ENCODE measurements at places on chromosomes 2 and 18. TPM values are rescaled to one million over a fixed set of nuclear protein-coding genes. Genes with fewer than 3 reads are reported as not detected.

The VIT gene
- not detected for total RNA-seq

DNA sequence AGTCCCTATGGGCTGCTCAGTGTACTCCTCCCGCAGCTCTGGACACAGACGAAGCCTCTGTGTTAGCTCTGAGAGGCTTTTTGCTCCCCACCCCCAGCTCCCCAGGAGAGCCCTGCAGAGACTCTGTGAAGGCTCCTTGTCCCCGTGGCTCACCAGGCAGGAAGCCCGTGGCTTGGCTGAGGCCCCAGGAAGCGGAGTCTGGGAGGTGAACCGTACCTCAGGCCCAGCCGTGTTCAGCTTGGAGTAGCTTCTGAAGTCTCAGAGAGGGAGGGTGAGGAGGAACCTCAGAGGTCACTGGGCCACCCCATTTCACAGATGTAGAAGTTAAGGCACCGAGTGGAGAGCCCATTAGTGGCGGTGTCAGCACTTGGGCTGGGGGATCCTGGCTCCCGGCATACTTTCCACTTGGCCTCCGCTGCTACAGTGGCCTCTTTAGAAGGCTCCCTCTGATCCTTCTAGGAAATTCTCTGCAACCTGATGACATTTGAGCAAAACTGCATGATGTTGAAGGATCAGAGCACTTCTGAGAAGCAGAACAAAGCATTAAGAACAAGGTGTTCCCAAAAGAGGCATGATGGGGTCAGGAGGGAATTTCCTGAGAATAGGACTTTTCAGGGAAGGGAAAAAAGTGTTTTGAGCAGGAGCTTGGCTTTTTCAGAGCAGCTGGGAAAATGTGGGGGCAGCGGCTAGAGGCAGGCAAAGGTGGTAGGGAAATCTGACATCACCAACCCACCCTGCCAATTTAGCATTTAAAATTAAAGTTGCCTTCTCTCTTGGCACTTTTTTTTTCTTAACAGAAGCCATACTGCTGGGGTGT, 79.1 kb downstream of the MCFD2 start:
- DNase-seq = no peak
- no peaks in the 10 kb centered on the region for H3K36me3 ChIP-seq
- H3K27me3 ChIP-seq = peaks cover 2% of the 10 kb centered on the region
- H3K4me1 ChIP-seq = no peaks in the 10 kb centered on the region

DNA sequence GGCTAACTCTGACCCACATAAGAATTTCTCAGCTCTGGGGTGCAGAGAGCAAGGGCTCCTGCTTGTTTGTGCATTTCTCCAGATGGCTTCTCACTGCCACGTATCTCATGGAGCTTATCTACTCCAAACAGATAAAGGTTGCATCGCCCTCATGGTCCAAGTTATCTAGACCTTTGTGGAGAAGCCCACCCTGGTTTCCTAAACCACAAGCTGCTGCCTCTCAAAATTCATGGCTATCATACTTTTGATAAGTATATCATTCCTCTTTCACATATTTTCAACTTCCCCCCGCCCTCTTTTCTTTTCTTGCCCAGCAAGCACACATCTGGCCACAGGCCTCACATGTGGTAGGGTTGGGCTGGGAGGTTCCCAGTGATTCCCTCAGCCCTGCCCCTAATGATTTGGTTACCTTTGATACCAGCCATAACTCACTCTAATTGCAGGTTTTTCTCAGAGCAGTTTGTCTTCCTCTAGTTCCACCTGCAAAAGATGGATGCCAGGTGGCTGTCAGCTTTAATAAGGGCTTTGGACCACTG, 146.0 kb downstream of the RHBDD1 start:
- DNase-seq = no peak
- H3K27me3 ChIP-seq = no peaks in the 10 kb centered on the region
- peaks cover 4% of the 10 kb centered on the region for H3K36me3 ChIP-seq
- no peak overlapping the region for H3K4me3 ChIP-seq

The KIF5C gene
- 14.1 TPM for total RNA-seq

DNA sequence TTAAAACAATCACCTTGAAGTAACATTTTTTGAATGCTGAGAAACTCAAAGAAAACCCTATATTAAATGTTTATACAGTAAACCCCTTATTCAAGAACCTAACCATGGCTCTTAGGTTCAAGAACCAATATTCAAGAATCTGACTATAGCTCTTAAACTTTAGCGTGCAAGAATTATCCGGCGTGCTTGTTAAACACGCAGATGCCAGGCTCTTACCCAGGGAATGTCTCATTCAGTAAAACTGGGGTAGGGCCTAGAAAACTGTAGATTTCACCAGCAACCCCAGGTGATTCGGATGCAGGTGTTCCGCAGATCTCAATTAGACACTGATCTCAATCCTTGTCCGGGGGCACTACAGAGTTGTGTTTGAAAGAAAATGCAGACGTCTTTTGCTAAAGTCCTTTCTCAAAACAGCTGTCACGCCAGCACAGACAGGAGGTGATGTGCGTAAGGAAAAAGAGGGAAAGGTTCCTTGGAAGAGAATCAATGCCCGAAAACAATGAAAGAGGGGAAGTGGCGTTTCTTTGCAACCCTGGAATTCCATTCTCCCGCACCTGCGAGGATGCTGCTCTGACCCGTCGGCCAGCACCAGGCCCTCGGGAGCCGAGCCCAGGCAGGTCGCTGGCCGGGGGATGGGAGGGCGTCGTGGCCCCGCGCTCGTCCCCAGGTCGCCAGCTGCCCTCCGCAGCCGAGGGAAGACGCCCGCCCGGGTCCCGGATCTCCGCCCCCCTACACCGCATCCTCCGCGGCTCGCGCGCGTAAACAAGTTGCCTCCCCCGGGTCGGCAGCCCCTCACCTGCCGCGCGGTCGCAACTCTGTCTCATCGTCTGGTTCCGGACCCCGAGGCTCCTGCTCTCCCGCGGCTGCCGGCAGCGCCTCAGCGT, 851 bp downstream of the EIF2AK3 start:
- no peak overlapping the region for H3K4me3 ChIP-seq
- H3K4me1 ChIP-seq = peaks cover 23% of the 10 kb centered on the region
- H3K27ac ChIP-seq = peak overlapping the region; percentile 91
- no peaks in the 10 kb centered on the region for H3K36me3 ChIP-seq

- no peak overlapping the region for H3K27ac ChIP-seq
- H3K4me3 ChIP-seq = no peak overlapping the region
- no peaks in the 10 kb centered on the region for H3K4me1 ChIP-seq
- no peak for DNase-seq
- no peaks in the 10 kb centered on the region for H3K27me3 ChIP-seq
- no peaks in the 10 kb centered on the region for H3K36me3 ChIP-seq
Observed at GRCh38 chr2:197633109-197633657, 42.2 kb downstream of the RFTN2 start.

DNA sequence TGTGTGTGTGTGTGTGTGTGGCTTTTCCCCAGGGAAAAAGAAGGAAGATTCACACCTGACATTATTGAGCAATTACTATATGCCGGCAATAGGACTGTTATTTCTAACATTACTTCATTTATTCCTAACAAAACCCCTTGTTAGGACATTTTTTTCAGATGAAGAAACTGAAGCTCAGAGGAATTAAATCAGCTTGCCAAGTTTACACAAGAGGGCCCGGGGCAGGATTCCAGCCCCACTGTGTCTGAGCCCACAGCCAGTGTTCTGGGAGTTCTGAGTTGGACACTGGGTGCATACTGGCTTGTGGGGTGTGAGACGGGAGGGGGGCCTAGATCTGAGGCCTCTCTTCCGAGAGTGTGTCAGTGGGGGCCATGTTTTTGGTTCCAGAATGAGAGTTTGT, 9.9 kb downstream of the TOGARAM2 start:
- no peak overlapping the region for H3K27ac ChIP-seq
- H3K4me1 ChIP-seq = no peaks in the 10 kb centered on the region
- no peaks in the 10 kb centered on the region for H3K27me3 ChIP-seq
- H3K4me3 ChIP-seq = no peak overlapping the region

DNA sequence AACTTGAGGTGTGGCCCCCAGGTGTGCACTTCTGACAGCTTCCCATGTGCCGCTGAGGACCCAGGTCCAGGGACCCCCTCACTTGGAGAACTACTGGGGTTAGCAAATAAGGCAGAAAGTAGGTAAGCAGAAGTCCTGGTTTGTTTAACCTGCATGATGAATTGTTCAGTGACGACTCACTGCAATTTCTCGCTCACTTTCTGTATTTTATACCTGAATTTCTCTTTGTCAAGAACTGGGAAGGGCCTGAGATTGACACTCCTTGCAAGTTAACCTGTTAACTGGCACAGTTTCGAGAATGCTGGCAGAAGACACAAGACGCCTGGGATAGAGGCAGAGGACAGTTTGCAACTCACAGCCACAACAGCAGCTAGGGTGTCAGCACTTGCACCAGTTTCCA, 164.5 kb upstream of the NCK2 start:
- H3K36me3 ChIP-seq = no peaks in the 10 kb centered on the region
- H3K27ac ChIP-seq = no peak overlapping the region
- peaks cover 48% of the 10 kb centered on the region for H3K4me1 ChIP-seq
- no peak overlapping the region for H3K4me3 ChIP-seq
- no peak for DNase-seq

DNA sequence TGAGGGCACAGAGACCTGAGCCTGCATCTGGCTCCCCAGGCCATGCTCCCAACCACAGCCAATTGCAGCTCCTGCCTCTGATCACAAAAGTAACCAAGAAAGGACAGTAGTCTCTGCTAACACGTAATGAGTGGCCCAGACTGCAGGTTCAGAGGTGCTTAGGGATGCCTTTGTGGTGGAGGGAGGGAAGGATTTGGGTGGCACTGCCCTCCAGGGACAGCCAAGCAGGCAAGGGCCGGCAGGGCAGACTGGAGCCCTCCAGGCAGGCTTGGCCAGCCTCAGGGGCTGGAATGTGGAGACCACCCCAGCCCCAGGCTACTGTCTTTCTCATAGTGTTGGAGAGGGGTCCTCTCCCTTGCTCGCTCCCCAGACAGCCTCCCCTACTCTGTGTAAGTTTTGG, 114.5 kb upstream of the SMAD2 start:
- no peak for DNase-seq
- H3K36me3 ChIP-seq = no peaks in the 10 kb centered on the region
- H3K4me1 ChIP-seq = no peaks in the 10 kb centered on the region
- peaks cover 3% of the 10 kb centered on the region for H3K27me3 ChIP-seq

The CABYR gene
- 0.46 TPM for total RNA-seq

- H3K36me3 ChIP-seq = no peaks in the 10 kb centered on the region
- H3K27ac ChIP-seq = no peak overlapping the region
- no peak overlapping the region for H3K4me3 ChIP-seq
- no peaks in the 10 kb centered on the region for H3K27me3 ChIP-seq
Observed at GRCh38 chr2:8138923-8139667, 542.8 kb upstream of the ID2 start.

GRCh38 chr2:18423636-18424035, 136.8 kb downstream of the RDH14 start:
- no peak overlapping the region for H3K4me3 ChIP-seq
- H3K27ac ChIP-seq = no peak overlapping the region
- H3K27me3 ChIP-seq = peaks cover 22% of the 10 kb centered on the region
- H3K36me3 ChIP-seq = no peaks in the 10 kb centered on the region

The EVA1A gene
- 0.11 TPM for total RNA-seq

The DCC gene
- total RNA-seq = not detected

DNA sequence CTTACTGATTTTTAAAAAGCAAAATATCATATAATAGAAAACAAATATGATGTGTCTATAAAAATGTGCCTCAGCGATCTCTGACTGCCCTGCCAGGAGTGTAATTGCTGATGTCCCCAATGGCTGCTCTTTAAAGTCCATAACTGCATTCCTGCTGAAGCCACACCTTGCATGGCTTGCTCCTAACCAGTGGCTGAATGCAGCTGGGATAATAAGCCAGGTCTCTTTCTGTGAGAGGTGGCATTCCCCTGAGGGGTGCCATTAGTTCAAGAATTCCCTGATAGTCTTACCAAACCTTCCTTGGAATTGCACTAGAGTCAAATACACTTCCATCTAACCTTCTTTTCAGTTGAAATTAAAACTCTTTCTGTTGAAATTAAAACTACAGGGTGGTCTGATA, 125.8 kb upstream of the ZNF804A start:
- H3K36me3 ChIP-seq = no peaks in the 10 kb centered on the region
- H3K4me1 ChIP-seq = no peaks in the 10 kb centered on the region
- no peaks in the 10 kb centered on the region for H3K27me3 ChIP-seq
- H3K4me3 ChIP-seq = no peak overlapping the region
- H3K27ac ChIP-seq = no peak overlapping the region

The CFC1 gene
- total RNA-seq = not detected

GRCh38 chr18:46675112-46675511, 18.1 kb upstream of the LOXHD1 start:
- DNase-seq = no peak
- peaks cover 2% of the 10 kb centered on the region for H3K27me3 ChIP-seq
- no peak overlapping the region for H3K4me3 ChIP-seq
- H3K4me1 ChIP-seq = peaks cover 16% of the 10 kb centered on the region

DNA sequence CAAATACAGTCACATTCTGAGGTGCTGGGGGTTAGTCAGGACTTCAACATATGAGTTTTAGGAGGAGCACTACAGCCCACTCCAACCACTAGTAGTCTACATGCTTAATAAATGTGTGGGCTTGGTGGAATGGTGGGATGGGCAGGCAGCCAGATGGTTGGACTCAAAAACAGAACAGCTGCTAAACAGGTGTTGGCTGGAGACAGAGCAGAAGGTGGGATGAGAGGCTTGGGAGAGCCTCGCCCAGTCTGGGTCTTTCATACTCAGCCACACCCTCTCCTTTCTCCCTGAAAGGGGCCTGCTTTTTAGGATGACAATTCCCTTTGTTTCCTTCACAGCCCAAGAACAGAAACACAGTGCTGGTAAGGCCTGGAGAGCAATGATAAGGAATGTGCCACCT, 143.9 kb upstream of the KLHL29 start:
- no peak overlapping the region for H3K4me3 ChIP-seq
- H3K36me3 ChIP-seq = no peaks in the 10 kb centered on the region
- H3K4me1 ChIP-seq = no peaks in the 10 kb centered on the region
- H3K27ac ChIP-seq = no peak overlapping the region

DNA sequence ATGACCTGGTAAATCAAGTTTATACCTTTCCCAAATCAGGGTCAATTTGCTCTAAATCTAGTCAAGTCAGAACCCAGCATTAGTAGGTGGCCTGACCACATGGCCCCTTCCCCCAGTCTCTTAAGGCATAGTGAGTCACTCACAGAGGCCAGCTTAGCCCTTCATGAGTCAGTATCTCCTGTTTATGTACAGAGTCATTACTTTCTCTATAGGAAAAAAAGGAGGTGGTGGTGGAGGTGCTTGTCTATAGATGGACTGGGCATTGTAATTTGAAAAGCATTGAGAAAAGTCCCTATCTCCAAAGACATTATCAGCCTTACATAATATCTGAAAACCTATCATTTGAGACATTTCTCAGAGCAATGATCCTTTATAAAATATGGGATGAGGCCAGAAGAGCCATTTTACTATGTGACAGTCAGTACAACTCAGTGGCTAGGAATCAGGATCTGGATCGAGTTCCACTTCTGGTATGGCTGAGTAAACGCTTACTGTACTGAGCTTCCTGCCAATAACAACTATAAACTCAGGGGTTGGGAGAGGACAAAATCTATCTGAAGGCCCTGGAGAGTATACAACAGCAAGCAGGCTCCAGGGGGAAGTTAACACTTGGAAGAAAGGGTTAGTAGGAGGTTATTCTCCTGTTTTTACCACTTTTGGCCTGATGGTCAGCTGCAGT, 22.5 kb upstream of the SIGLEC15 start:
- H3K27me3 ChIP-seq = peaks cover 10% of the 10 kb centered on the region
- no peak overlapping the region for H3K27ac ChIP-seq
- peaks cover 10% of the 10 kb centered on the region for H3K36me3 ChIP-seq
- DNase-seq = peak; percentile 46
